ENCODE measurements at places on chromosomes 7 and 10. TPM values are rescaled to one million over a fixed set of nuclear protein-coding genes. Genes with fewer than 3 reads are reported as not detected.

DNA sequence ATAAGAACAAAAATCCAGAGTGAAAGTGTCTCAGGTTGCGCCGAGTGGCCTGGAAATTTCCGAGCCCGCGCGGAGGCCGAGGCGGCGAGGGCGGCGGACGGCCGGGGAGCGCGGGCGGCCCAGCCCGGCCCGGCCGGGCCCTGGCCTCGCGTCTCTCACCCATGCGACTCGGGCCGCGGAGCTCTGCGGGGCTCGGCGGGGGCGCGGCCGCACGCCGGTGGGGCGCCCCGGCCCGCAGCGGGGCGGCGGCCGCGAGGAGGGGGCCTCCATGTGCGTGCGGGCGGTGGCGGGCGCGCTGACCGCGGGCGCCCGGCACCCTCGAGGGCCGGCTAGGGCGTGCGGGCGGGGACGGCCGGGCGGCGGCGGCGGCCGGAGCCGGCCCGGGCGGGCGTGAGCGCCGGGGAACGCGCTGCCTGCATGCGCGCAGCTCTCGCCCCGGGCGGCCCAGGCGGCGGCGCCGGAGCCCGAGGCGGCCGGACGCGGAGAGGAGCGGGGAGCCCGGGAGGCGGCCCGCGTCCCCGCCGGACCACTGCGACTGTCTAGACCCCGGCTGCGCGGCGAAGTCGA is 302 bp upstream of the EN2 start:
- DNase-seq, result no peak

DNA sequence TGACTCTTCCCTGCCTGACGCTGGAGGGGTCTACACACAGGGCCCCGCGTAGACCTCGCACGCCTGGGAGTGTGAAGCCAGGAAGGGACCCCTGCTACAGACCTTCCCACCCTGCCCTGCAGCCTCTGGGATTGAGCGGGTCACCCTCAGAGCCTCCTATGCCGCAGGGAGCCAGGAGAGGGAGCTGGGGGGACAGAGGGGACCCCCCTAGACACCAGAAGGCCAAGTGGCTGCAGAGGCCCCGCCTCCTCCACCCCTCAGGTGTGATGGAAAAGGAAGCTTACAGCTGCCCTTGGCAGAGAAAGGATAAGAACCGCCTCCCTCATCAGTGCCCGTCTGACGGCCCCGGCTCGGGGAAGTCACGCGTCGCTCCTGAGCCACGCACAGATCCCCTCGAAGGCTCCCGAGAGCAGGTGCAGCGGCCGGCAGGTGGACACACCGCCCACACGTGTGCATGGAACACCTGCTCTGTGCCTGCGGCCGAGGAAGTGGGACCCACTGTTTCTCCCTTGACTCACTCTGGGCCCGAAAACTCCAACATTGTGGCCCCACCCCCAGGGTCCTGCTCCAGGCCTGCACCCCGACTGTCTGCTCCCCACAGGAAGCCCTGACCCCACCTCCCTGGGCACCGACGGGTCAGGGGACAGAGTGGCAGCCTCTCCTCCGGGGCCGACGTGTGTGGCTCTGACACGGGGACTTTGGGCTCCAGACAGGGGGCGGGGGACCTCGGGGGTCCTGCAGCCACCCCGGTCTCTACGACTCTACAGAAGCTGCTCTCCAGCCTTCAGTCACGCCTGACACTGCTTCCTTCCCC is 73.3 kb downstream of the MICALL2 start:
- DNase-seq, result no peak

- DNase-seq, result no peak
These were observed 252.6 kb upstream of the ANKRD30A start for GRCh38 chr10:36872702-36873393.

Gene MRPS24
- 101 TPM for total RNA-seq

All from cardiac septum (tissue), 1 donor.